ENCODE measurements at places on chromosomes 11 and 22. TPM values are rescaled to one million over a fixed set of nuclear protein-coding genes. Genes with fewer than 3 reads are reported as not detected.

TYR gene
- not detected for total RNA-seq

OR8G5 gene
- not detected for total RNA-seq

FDXACB1 gene
- total RNA-seq, result 1.4 TPM

OR8U1 gene
- total RNA-seq, result not detected

HBG2 gene
- not detected for total RNA-seq

TMEM25 gene
- 0.32 TPM for total RNA-seq

FAM111A gene
- 8.0 TPM for total RNA-seq

RFPL2 gene
- total RNA-seq, result 0.11 TPM

BARX2 gene
- not detected for total RNA-seq

CHRM1 gene
- 0.07 TPM for total RNA-seq

TSPAN18 gene
- total RNA-seq, result 3.4 TPM

ZNF215 gene
- 0.86 TPM for total RNA-seq

SNX19 gene
- 13.6 TPM for total RNA-seq

POTEH gene
- total RNA-seq, result not detected

IL10RA gene
- 0.07 TPM for total RNA-seq

APOBEC3C gene
- total RNA-seq, result 26.3 TPM

DGCR6 gene
- 1.7 TPM for total RNA-seq

CDHR5 gene
- 0.09 TPM for total RNA-seq

RAB39A gene
- total RNA-seq, result 0.48 TPM

OR52A1 gene
- total RNA-seq, result not detected

ABCG4 gene
- total RNA-seq, result 0.33 TPM

CRYBA4 gene
- total RNA-seq, result not detected

GUCY1A2 gene
- 0.08 TPM for total RNA-seq

DDIAS gene
- 17.9 TPM for total RNA-seq

All from A549 treated with AZD2906 at 1 μM for 4 hours (cell line).